ENCODE measurements at places on chromosomes 16 and 17.

DNA sequence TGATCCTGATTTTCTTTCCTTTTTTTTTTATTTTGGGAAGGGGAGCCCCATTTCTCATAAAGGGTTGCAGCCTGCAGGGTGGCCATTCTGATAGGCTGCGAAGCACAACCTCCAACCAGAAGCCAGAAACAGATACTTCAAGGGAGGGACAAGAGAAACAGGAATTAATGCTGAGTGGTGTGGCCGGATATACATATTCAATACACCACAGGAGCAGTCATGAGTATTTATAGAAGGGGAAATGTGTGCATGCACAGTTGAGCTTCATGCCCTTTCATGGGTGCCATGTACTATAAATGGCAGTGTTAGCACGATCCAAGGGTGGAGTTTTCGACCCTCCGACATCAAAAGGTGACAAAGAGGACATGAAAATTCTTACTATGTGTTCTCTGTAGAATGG lies 320.8 kb downstream of the CBLN1 start:
- DNase-seq, result no peak

- DNase-seq, result no peak
These were observed 51.9 kb downstream of the PLCG2 start for GRCh38 chr16:81830845-81831540.

DNA sequence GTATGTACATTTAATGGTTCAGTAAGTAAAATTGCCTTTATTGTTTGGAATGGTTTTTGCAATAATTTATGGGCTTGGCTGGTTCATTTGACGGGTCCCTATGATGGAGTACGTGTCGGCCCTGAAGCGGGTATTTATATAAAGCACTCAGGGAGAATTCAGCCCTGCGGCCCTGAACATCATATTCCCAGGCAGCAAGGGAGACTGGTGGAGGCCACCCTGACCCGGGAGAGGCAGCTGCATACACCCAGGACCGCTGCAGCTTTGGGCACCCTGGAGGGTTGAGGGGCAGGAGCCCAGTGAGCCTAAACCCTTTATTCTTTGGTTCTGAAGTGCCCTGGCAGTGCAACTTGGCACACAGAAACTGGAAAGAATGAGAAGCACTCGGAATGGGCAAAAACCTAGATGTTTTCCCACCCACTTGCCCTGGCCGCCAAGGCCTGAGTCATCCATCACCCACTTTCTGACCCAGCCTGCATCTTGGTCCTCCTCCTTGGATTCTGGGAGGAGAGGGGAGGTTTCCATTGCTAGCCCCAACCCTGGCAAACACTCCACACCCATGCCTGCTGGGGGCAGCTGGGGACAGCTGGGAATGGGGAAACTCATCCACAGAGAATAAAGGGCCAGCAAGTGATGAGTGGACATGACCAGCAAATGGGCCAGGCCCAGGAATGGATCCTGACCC lies 162.2 kb upstream of the TNRC6C start:
- no peak for DNase-seq

DNA sequence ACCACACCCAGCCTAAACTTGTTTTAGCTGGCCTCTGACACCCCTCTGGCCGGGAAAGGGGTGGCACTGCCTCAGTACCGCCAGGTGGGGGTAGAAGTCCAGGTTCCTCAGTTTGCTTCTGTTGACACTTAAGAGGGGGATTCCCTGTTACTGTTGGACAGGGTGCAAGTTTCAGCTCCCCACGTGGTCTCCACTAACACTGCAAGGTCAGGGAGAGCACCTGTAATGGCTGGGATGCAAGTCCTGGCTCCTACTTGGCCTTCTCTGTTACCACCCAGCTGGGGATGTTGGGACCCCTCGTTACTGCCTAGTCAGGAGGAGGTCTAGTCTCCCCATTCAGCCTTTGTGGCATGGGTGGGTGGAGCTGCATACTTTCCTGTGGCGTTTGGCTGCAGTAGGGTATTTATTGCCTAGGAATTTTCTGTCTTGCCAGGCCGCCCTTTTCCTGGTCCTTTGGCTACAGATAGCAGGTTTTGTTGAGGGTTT lies 10.6 kb upstream of the MFAP4 start:
- no peak for DNase-seq

DNA sequence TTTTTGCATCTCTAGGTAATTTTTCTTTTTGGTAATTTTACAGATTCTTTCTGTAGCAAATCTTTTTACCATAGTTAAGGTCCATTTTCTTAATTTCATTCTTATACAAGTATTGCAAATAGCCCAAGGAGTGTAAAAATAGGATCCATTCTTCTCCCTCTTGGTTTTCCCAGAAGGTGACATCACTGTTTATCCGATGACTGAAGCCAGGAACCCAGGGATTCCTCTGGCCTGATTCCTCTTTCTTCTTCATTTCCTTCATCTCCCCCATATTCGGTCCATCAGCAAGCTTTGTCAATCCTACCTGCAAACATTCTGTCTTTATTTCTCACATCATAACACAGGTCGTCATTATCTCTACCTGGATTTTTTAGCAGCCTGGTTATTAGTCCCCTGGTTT lies 5.3 kb downstream of the RBBP6 start:
- no peak for DNase-seq

Data from activated CD8-positive, alpha-beta memory T cell treated with anti-CD3 and anti-CD28 coated beads, Interleukin-2, amount 50 U/mL, for 48 hours (primary cell).